ENCODE measurements at places on chromosomes 5 and 9.

- no peak for DNase-seq
Observed at GRCh38 chr5:4647955-4648354, 492.2 kb upstream of the ADAMTS16 start.

GRCh38 chr9:18699764-18700163 lies 225.8 kb downstream of the ADAMTSL1 start:
- no peak for DNase-seq

DNA sequence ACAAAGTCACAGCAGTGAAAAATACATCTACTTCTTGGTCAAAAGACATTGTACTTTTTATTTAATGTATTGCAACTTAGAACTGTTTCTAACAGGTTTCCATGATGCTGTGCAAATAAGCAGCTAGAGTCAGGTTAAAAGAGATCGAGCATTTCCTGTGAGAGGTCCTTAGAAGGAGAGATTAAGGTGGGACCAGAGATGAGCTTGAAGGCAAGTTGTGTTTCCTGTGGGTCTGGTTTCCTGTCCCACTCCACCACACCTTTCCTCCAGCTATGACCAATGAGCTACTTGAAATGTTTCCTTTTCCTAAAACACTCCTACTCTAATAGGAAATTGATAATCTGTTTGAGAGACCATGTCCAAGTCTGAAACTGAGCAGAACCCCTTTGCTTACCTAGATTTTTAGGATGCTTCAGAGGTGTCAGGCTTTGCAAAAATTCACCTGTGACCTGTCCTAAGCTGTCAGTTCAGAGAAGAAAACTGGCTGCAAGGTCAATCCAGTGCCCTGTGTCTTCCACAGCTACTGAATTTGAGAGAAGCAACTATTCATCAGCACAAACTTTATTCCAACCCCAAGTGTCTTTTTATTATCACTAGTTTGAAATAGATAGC lies 13.1 kb upstream of the RLN1 start:
- no peak for DNase-seq

DNA sequence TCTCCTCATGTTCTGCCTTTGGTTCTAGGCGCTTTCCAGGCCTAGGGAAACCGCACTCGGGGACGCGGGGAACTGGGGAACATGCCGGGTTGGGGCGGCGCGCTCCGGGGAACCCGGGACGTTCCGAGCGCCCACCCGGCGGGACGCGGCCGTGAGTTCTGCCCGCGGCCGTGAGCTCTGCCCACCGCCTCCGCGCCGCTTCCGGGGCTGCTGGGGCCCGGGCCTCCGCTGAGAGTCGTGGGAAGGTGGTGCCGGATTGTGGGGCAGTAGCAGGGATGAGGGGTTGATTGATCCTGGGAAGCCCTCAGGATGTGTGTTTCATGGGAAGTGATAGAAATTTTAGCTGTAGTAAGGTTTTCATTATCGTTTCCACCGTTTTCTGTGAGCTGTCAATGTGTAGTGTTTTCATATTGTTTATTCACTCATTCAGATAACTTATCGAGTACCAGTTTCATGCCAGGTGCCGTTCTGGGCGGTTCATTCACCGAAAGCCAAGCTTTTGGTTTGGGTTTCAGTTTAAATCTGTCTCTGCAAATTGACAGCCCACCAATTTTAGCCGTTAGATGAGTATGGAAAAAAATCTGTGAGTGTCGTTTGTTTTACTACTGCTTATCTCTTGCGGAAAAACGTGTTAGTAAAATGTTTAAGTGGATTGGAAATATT lies 657 bp downstream of the MTRR start:
- no peak for DNase-seq

- DNase-seq = no peak
Observed at GRCh38 chr9:83403527-83404238, 134.5 kb downstream of the FRMD3 start.

DNA sequence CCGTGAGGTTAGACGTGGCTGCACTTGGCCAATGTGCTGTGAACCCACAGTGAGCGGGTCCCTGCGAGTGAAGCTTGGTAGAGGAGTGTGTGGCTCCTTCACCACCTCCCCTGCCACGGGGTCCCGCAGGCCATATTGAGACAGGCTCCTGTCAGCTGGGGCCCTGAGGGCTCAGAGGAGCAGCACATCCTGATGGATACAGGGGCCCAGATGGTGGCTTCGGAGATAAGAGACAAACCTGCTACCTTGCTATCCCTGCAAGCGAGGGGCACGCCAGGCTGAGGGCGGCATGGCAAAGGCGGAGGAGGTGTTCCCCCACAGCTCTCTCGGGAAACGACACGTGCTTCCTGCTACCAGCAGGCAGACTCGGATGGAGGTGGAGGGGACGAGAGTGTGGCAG lies 33.1 kb downstream of the SLC6A3 start:
- no peak for DNase-seq

DNA sequence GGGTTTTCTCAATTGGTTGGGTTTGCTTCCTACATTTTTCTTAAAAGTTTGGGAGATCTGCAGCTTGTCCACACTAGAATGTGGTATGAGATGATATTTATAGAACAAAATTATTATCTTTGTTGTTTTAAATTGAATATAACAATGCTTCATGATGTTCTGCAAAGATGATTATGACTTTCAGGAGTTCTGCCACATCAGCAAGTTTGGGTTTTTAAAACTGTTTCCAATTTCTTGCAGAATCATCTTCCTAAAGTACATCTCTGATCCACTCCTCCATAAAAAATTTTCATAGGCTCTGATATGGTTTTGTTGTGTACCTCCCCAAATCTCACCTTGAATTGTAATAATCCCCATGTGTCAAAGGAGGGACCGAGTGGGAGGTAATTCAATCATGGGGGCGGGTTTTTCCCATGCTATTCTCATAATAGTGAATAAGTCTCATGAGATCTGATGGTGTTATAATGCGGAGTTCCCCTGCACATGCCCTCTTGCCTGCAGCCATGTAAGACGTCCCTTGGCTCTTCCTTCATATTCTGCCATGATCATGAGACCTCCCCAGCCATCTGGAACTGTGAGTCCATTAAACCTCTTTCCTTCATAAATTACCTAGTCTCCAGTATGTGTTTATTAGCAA lies 119.1 kb upstream of the PTGER4 start:
- no peak for DNase-seq

DNA sequence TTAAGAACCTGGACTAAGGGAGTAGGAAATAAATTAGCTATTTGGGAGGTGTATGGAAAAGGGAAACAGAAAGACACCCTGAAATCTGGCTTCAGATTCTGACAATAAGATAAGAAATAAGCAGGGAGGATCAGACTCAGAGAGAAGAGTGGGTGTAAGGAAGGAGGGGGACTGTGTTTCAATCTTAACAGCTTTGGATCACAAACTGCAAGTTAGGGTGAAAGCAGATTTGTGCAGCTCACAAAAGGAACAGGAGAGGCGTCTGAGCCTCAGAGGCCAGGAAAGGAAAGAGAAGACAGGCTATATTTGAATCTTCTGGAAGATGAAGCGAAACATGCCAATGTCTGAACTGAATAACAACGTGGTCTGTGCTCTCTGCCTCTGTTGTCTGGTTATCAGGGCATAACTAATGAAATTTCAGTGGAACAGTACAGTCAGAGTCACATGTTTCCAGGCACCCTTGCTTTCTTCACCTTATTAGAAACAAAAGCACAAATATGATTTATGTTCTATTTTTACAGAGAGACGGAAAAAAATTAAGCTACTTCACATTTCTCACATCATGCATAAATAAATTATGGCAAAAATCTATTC lies 26.6 kb downstream of the SGTB start:
- peak; percentile 3 for DNase-seq

DNA sequence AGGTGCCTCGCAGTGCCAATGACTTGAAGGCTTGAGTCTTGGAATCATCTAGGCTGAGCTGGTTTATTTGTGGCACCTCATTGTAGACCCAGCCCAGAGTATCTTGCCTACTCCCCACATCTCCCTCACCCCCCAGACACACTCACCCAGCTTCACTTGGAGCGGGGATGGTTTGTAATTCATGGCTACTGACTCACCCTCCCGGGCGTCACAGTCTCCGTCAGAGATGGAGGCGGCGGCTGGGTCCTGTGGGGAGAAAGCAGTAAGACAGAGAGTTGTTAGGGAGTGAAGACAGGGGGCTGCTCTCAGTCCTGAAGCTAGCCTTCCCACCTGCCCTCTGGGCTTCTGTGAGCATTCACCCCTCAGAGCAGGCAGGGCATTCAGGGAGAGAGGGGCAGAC lies 29.0 kb upstream of the MYORG start:
- no peak for DNase-seq

DNA sequence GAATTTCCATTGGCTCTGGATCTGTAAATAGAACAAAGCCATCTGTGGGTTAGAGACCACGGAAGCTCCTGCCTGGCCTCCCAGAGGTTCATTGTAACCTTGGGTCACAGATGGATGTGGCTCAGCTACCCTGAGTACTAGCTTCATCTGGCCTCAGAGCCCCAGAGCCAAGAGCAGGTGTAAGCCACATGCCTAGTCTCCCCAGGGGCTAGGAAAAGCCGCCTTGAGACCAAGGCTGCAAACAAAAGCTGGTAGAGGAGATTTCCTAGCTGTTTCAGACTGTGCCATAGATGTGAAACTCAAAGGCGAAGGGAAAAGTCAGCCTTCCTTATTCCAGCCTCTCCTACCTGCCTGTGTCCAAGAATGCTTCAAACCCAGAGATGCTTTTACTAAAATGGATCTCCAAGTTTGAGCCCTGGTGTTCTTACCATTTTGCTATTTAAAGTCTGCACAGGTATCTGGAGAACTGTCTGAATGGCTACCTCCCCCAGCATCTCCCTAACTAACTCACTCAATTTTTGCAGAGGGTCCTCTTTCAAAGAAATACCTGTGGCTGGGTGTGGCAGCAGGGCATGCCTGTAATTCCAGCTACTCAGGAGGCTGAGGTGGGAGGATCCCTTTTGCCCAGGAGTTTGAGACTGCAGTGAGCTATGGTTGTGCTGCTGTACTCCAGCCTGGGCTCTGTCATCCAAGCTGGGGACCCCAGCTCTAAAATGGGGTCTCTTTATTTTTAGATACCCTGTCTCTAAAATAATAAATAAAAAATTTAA lies 42.3 kb upstream of the MAP1B start:
- no peak for DNase-seq

GRCh38 chr5:90866333-90866732 lies 307.7 kb downstream of the ADGRV1 start:
- peak; percentile 20 for DNase-seq

- DNase-seq = no peak
Observed at GRCh38 chr5:79399046-79399445, 114.9 kb downstream of the HOMER1 start.

DNA sequence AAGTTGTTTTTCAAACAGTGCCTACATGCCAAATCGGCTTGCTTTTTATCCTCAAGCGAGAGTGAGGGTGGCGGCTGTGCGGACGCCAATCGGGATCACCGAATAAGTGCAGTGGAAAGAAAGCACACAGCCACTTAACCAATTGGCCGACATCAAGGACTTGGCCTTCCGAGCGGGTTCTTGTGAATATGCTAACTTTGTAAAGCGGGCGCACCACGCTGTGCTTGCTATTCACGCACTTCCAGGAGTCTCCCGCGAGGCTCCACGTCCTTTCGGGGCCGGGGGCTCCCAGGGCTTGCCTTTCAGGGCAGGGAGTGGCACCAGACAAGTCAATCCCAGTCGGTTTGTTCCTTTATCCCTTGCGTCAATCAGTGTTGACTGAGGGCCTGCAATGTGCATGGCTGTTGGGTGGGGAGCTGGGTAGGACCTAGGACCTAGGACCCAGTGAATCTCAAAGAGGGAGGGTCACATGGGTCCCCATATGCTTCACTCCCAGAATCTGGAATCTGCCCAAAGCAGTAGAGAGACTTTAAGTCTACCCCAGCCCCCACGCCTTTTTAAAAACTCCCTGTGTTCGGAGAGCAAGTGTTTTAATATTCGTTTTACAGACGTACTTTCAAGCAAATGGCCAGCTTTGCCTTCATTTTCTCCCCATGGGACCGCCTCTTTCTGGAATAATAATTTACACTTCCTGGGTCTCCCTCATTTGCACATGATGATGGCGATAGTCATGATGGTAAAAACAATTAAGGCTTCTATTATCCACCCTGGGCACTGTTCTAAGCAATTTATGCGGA lies 2.0 kb upstream of the GCNT4 start:
- no peak for DNase-seq

DNA sequence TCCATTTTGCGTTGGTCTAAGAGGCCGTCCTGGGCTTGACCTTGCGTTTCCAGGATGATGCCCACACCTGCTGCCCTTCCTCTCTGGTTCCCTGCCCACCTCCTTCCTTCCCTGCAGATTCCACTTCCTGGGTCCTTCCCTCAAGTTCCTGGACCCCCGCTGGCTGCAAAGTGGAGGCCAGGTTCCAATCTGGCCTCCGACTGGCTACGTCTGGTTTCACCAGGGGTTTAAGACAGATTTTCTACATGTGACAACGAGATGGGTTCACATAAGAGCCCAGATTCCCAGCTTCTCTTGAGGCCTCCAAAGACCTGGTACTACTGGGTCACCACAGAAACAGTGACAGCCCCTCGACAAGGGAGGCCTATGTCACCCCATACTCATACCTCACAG lies 2.1 kb downstream of the MGAT4B start:
- no peak for DNase-seq

GRCh38 chr5:40552981-40553380 lies 126.7 kb upstream of the PTGER4 start:
- no peak for DNase-seq

GRCh38 chr5:95298651-95299050 lies 13.8 kb upstream of the MCTP1 start:
- DNase-seq = no peak

Data from COLO829 (cell line).